Panc1 (cell line): ENCODE measurements at places on chromosomes 7 and 10. TPM values are rescaled to one million over a fixed set of nuclear protein-coding genes. Genes with fewer than 3 reads are reported as not detected.

Gene MAGI2
- 5.4 TPM for total RNA-seq

Gene CASD1
- total RNA-seq, result 14.7 TPM

Gene OLAH
- total RNA-seq, result not detected

Gene PILRB
- total RNA-seq, result 73.2 TPM

- peaks cover 2% of the 10 kb centered on the region for H3K36me3 ChIP-seq
- no peaks in the 10 kb centered on the region; the same call in 1 of the 2 replicates for H3K27me3 ChIP-seq
- H3K27ac ChIP-seq, result peak overlapping the region; percentile 89
- no peak for DNase-seq
- H3K4me3 ChIP-seq, result peak overlapping the region; percentile 94
Measured at GRCh38 chr7:92835851-92836488, 403 bp downstream of the CDK6 start.

DNA sequence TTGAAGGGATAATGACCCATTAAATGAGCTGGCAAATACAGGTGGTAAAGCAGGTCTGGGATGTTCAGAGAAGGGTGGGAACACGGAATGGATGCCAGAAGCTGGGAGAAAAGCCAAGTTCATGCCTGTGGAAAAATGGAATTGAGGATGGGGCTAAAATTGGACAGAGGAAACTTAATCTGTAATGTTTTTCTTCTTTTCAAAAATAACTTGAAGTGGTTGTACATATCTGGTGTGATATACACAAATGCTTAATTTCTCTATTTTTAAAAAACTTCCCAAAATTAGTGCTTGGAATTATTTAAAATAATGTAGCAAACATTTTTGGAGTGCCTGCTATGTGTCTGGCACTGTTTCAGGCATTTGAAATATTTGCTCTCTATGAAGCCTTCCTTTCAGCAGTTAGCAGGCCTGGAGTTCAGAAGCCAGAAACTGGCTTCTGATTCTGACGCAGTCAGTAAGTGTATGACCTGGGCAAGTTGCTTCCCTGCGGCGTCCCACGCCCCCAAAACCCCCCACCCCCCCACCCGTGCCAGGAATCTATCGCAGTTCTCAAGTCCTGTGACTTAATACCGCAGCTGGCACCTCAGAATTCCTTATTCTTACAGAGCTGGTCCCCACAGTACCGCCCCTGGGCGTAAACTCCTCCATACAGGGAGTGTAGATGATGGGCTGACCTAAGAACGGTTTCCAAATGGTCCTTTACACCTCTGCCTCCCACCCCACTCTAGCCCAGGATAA lies 828 bp upstream of the MALSU1 start:
- peak overlapping the region; percentile 97 for H3K27ac ChIP-seq
- peaks cover 3% of the 10 kb centered on the region; the same call in 1 of the 2 replicates for H3K36me3 ChIP-seq
- peaks cover 19% of the 10 kb centered on the region for H3K4me1 ChIP-seq
- peak overlapping the region; percentile 76 for H3K4me3 ChIP-seq

DNA sequence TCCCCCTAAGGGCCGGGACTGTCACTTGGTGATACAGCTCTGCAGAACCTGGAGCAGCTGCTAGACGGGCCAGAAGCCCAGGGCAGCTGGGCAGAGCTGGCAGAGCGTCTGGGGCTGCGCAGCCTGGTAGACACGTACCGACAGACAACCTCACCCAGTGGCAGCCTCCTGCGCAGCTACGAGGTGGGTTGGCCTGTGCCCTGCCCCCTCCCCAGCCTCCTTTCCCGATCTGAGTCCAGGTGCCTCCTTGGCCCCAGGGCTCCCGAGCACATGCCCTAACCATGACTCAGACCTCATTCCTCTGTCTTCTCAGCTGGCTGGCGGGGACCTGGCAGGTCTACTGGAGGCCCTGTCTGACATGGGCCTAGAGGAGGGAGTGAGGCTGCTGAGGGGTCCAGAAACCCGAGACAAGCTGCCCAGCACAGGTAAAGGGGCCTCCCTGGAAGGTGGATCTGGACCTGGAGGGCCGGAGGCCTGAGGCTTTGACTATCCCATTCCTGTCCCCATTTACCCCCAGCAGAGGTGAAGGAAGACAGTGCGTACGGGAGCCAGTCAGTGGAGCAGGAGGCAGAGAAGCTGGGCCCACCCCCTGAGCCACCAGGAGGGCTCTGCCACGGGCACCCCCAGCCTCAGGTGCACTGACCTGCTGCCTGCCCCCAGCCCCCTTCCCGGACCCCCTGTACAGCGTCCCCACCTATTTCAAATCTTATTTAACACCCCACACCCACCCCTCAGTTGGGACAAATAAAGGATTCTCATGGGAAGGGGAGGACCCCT lies 6.4 kb downstream of the NFKB2 start:
- H3K36me3 ChIP-seq, result peaks cover 2% of the 10 kb centered on the region; the same call in 1 of the 2 replicates
- H3K27me3 ChIP-seq, result no peaks in the 10 kb centered on the region
- no peak for DNase-seq
- H3K27ac ChIP-seq, result peak overlapping the region; percentile 64
- H3K4me1 ChIP-seq, result peaks cover 40% of the 10 kb centered on the region
- H3K4me3 ChIP-seq, result no peak overlapping the region

- DNase-seq, result no peak
- H3K4me1 ChIP-seq, result no peaks in the 10 kb centered on the region
- H3K27ac ChIP-seq, result no peak overlapping the region
- H3K36me3 ChIP-seq, result no peaks in the 10 kb centered on the region
- H3K4me3 ChIP-seq, result no peak overlapping the region
- H3K27me3 ChIP-seq, result peaks cover 1% of the 10 kb centered on the region; the same call in 1 of the 2 replicates
Measured at GRCh38 chr10:76774987-76775603, 862.5 kb downstream of the KCNMA1 start.

DNA sequence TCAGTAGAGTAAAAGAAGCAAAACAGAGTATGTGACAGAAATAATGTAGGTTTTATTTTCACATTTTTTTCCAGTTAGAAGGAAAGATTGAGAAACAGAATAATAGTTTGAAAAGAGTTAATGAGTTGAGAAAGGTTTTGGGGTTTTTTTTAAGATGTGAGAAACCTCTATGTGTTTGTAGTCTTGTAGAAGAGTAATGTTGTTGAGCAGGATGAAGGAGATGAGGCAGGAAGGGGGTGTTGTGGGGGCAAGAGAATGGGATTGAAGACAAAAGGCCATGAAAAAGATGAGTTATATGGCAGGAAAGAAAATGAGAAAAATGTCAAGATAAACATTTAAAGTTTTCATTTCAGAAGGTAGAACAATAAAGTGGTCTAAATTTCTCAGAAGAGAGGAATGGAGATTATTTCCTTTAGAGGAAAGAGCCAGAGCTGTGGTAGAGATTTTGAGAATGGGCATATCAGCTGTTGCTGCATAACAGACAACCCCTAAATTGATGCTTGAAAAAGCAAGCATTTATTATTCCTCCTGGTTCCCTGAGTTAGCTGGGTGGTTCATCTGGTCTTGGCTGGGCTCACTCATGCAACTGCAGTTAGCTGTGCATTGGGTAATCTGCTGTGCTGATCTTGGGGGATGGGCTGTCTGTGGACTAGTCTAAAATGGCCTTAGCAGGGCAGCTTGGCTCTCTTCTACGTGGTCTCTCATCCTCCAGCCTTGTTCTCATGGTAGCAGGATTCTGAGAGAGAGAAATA lies 27.1 kb downstream of the PCGF5 start:
- no peaks in the 10 kb centered on the region for H3K4me1 ChIP-seq
- H3K27me3 ChIP-seq, result no peaks in the 10 kb centered on the region
- H3K4me3 ChIP-seq, result no peak overlapping the region

DNA sequence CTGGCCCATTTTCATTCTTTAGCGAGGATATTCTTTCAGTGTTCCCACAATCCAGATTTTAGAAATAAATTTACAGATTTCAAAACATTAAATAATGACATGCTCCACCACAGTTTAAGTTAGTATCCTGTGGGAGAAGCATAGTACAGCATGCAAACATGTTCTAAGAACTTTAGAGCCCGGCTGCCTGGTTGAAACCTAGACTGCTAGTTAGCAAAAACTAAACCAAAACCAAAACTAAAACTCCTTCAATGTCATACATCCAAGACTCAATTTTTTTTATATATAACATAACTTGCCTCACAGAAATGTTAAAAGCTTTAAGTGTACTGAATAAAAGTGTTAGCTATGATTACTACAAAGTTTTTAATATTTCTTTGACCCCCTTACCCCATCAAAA lies 17.0 kb downstream of the TRA2A start:
- no peaks in the 10 kb centered on the region for H3K4me1 ChIP-seq
- H3K36me3 ChIP-seq, result peaks cover 38% of the 10 kb centered on the region
- no peaks in the 10 kb centered on the region for H3K27me3 ChIP-seq
- H3K4me3 ChIP-seq, result no peak overlapping the region
- no peak overlapping the region for H3K27ac ChIP-seq
- DNase-seq, result no peak

DNA sequence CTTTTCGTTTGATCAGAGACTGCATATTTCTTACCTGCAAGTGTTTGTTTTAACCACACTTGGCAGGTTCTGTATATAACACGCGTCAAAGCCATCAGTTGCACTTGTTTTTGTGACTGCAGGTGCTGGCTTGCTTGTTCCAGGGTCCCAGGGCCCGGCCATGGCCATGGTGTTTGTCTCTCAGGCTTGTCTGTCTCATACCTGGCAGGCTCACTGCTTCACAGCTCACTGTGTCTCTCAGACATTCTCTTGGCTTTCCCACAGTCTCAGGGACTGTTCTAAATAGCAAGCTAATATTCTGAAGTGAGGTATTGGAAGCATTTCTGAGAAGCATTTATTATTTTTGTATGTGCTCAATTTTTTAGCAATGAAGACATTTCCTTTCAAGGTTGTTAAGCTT lies 46.9 kb downstream of the GPR141 start:
- H3K4me1 ChIP-seq, result no peaks in the 10 kb centered on the region
- H3K36me3 ChIP-seq, result no peaks in the 10 kb centered on the region
- no peak for DNase-seq
- no peak overlapping the region for H3K4me3 ChIP-seq

DNA sequence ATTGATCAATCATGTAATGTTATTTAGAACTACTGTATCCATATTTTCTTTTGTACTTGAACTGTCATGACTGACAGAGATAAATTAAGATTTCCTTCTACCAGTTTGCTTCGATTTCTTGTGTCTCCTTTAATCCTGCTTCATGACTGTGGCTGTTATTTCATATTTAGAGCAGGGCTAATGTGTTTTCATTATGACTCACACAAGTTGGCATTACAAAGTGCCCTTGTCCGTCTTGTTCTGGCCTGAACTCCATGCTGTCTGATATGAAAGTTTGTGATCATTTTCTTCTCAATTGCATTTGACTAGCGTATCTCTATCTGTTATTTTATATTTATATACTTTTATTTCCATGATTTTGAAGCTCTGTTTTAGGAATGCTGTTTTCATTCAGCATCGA lies 344.1 kb upstream of the PRKCQ start:
- H3K36me3 ChIP-seq, result no peaks in the 10 kb centered on the region
- H3K27ac ChIP-seq, result no peak overlapping the region
- H3K4me3 ChIP-seq, result no peak overlapping the region
- no peaks in the 10 kb centered on the region for H3K4me1 ChIP-seq
- DNase-seq, result no peak
- H3K27me3 ChIP-seq, result no peaks in the 10 kb centered on the region

DNA sequence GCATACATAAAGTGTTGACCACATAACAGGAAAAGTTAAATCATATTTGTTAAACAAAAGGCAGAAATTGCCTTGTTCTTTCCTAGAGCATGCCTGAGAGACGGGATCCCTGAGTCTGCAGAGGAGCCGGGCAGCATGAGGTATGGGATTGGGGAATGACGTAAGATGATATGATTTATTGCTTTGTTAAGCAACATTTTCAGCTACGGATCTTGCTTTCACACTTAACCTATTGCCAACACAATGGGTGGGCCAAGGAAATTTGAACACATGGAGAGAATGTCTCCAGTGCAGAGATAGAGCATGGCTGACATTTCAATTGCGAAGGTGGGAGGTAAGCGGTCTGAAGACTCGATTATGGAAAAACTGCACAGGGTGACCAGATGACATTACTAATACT lies 76.7 kb downstream of the EMX2 start:
- no peaks in the 10 kb centered on the region for H3K4me1 ChIP-seq
- H3K27ac ChIP-seq, result no peak overlapping the region
- no peak overlapping the region for H3K4me3 ChIP-seq
- no peaks in the 10 kb centered on the region for H3K36me3 ChIP-seq

DNA sequence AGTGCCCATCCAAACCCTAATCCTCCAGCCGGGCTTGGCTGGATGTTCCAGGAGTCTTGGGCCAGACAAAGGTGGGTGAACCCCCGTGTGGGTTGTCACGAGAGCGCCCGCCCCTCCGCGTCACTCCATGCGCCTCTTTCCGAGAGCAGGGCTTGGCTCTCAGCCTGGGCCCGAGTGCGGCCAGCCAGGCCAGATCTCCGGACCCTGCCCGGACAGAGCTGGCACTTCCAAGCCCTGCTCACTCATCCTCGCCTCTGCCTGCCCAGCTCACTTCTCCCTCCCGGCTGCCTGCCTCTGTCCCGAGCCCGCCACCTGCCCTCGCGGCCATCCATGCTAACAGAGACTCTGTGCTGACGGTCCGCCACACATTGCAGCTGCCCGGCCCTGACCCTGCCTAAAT lies 34.6 kb downstream of the AGAP3 start:
- H3K4me1 ChIP-seq, result no peaks in the 10 kb centered on the region; the same call in 1 of the 2 replicates
- H3K36me3 ChIP-seq, result no peaks in the 10 kb centered on the region
- H3K27ac ChIP-seq, result no peak overlapping the region

GRCh38 chr7:155204744-155205367 lies 92.8 kb upstream of the INSIG1 start:
- H3K4me3 ChIP-seq, result peak overlapping the region; percentile 58
- H3K27me3 ChIP-seq, result no peaks in the 10 kb centered on the region
- DNase-seq, result no peak
- peaks cover 21% of the 10 kb centered on the region for H3K4me1 ChIP-seq

GRCh38 chr7:85714951-85715350 lies 528.1 kb upstream of the SEMA3D start:
- no peak overlapping the region for H3K4me3 ChIP-seq
- no peak overlapping the region for H3K27ac ChIP-seq
- no peaks in the 10 kb centered on the region for H3K36me3 ChIP-seq
- no peaks in the 10 kb centered on the region for H3K27me3 ChIP-seq
- H3K4me1 ChIP-seq, result no peaks in the 10 kb centered on the region
- DNase-seq, result no peak

DNA sequence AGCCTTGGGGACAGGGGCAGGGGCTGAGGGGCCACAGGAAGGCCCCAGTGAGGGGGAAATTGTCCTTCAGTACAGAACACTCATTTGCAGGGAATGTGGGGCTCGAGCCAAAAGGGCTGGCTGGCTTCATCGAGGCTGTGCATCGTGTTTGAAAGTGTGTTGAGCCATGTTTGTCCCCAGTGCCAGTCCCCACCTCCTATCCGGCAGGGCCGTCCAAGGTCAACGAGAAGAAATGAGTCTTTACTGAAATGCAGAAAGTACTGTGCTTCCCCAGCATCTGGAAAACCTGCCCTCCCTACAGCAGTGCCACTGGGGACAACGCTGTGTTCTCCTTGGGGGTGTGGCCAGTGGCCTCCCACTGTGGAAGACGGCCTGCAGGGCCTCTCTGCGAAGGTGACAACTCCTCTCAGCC lies 214.1 kb downstream of the KLF6 start:
- no peak for DNase-seq
- H3K27me3 ChIP-seq, result no peaks in the 10 kb centered on the region
- H3K4me1 ChIP-seq, result no peaks in the 10 kb centered on the region
- no peak overlapping the region for H3K27ac ChIP-seq
- H3K36me3 ChIP-seq, result no peaks in the 10 kb centered on the region
